ENCODE measurements at places on chromosomes 13 and 19. TPM values are rescaled to one million over a fixed set of nuclear protein-coding genes. Genes with fewer than 3 reads are reported as not detected.

DNA sequence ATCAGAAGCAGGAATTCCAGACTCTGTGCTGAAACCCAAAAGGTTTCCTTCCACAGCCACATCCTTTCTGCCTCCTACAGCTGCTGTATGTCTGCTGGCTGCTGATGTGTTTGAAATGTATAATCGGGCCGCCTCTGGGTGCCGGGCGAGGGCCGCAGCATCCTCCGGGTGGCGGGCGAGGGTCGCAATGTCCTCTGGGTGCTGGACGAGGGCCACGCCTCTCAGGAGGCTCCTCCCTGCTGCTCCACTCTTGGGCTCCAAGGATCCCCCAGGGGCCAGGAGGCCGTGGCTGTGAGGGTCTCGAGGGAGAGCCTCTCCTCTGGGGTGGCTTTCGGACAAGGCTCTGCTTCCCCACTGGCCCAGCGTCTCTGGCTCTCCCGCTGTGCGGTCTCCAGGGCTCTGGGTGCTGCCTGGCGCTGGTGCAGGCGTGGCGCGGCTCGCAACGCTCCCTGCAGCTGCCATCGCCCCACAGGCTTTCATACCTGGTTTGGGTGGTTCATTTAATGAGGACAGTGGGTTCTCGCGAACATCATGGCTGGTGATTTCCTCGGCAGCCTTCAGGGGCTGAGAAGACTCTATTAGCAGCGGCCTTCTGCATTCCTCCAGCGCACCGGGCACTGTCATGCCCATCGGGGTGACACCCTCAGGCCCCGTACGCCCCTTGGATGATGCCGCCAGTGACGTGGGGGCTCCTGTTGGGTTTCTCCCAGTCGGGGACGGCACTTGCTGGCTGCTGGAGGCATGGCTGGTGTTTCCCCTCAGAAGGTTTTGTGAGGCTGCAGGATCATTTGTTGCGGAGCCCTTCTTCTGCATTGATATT, 41.8 kb upstream of the GRTP1 start:
- DNase-seq: peak; percentile 37

GRCh38 chr13:67303661-67304333, 73.7 kb upstream of the PCDH9 start:
- DNase-seq: no peak

DNA sequence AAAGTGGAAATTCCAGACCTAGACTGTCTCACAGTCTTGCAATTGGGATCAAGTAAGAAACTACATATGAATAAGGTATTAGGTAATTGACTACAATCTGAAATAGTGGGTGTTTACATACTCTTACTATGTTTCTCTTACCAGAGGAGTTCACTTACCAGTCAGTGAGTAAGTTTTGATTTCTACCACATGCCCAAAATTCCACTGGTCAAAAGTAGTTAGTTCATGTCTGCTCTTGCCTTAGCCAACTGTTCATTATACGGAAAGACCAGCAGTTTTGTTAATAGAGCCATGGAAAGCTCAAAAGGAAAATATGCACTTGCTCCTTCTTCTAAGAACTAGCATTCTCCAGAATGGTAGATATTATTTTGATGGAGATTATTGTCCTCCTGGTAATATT, 490.8 kb downstream of the RFC3 start:
- DNase-seq: no peak

DNA sequence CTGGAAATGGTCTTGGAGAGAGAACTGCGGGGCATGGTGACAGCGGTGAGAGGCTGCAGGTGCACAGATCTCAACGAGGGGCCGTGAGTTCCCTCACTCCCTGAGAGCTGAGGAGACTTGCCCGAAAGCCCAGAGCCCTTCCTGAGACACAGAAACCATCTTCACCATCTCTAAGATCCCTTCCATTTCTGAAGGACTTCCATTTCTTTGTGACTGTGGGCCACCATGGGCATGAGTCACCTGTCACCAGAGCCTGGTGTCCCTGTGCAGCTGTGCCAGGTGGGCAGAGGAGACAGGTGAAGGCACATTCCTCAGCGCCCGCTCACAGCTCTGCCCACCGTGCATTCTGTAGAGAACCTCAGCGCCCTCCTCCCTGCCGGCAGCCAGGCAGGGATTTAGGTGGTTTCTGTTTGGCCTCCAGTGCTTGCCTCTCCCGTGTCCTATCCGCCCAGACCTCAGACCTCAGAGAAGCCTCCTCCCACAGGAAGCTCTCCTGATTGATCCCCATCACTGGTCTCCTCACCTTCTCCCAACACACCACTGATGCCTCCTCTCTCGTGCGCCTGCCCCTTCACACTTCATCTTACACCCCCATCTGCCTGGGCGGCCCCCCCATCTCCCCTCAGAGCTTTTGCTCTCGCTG, 24.2 kb downstream of the SH3GL1 start:
- DNase-seq: no peak

- DNase-seq: no peak
Observed at GRCh38 chr13:107937848-107938247, 277.5 kb downstream of the LIG4 start.

- no peak for DNase-seq
Observed at GRCh38 chr19:29535214-29535831, 9.5 kb downstream of the VSTM2B start.

DNA sequence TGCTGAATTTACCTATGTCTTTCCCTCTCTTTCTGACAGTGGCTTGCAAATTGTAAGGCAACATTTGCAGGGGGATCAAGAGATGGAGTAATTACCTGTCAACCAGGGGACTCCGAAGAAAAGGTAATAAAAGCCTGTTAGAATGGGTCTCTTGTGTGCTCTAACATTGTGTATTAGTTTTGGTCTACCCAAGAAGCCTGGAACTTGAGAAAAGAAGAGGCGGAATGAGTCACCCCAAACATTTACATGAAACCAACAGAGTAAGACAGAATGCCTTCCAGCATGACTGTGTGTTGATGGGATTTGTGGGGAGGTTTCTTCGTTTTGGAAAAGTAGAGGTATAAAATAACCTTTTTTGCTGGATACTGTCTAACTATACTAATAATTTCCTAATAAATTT, 36.7 kb downstream of the ZAR1L start:
- DNase-seq: no peak

GRCh38 chr19:8610041-8610935, at the start of gene ADAMTS10:
TSS of gene ADAMTS10 (minus strand) at chr19:8610715. CDS start at chr19:8605710, 5,005 bp downstream.
- DNase-seq: peak; percentile 55

DNA sequence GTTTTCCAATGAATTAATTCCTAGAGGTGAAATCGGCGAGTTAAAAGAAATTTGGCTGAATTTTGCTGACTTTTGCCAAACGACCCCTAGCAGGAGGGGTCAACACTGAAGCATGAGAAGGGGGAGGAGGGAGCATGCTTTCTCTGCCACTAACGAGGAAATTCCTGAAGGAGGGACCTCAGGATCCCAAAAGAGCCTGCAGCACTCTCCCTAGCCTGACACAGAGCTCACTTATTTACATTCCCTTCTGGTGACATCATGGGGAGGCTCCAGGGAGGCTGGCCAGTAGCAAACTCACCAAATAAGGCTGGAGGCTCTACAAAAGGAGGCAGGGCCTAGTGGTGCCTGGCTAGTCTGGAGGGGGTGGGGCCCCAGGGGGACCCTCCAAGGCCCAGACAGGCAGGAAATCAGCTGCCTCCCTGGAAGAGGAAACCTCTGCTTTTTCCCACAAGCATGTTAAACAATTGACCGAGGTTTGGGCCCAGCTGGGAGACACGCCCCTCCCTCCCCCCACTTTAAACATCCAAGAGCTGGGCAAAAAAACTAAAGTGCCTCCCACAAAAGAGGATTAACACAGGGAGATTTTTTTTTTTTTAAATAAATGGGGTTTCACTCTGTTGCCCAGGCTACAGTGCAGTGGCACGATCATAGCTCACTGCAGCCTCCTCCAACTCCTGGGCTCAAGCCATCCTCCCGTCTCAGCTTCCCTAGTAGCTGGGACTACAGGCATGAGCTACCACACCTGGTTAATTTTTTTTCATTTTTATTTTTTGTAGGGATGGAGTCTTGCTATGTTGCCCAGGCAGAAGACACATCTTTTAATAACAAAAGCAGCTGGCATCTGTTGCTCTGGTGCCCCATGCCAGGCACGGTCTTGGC, 2.1 kb downstream of the DAPK3 start:
- DNase-seq: peak; percentile 72

DNA sequence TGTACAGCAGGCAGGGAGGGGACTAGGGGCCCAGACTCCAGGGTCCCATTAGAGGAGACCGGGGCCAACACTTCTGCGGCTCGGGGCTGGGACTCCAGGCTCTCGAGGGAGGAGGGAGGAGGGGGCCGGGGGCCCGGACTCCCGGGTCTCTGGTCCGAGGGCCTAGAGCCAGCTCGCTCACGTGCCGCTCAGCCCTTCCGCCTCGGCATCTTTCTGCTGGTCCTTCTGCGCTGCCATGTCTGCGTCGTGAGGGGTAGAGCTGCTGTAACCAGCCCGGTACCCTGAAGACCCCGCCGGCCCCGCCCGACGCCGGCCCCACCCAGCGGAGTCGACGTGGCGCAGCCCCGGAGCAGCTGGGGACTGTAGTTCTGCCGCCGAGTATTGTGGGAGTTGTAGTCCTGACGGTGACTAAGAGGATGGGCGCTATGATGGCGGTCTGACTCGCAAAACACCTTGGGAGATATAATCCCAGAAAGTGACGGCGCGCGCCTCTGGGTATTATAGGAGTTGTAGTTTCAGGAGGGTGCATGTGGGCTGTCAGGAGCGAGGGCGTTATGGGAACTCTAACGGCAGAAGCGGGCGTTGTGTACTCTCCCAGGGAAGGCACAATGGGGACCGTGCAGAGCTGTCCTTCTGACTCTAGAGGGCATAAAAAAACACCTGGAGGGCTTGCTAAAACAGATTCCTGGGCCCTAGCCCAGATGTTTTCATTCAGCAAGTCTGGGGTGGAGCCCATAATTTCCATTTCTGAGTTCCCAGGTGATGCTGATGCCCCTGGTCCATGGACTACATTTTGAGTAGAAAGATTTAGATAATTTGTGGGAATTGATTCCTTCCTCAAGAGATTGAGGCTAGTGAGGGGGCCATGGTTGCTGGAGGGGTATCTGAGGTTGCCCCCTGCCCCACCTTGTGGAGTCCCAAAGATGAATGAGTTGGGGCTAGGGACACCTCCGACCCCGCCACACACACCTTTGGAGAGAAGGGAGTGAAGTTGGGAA, at the start of gene RABAC1:
Gene RABAC1, minus strand, starts transcription at position 266 of the 998 bp plus-strand sequence. Its CDS starts 29 bp downstream, at position 237.
- peak; percentile 91 for DNase-seq

DNA sequence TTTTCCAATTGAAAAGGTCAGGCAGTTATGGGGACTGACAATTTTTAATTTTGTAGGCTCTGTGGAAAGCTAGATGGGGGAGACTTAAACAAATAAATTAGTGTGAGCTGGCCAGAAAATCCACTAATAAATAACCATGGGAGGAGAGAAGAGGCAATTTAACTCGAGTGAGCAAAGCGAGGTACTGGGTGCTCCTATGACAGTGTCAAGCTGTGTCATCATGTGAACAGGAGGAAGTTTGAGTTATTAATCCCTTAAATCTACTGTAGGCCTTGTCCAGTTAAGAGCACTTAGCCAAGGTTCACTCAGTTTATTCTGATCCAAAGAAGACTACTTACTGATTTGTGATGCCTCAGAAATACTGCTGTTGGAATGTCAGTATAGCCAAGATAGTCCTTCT, 122.8 kb downstream of the OXGR1 start:
- no peak for DNase-seq

GRCh38 chr19:11288349-11288748, 7.6 kb upstream of the TSPAN16 start:
- no peak for DNase-seq

ATP13A1 gene
- 34.2 TPM for total RNA-seq

NALCN gene
- 0.48 TPM for total RNA-seq

Data from left lobe of liver (tissue), 2 donors.